ENCODE measurements at places on chromosomes 5 and 9.
A peak's percentile ranks its signal among the peaks of the same experiment; 100 is the strongest.

DNA sequence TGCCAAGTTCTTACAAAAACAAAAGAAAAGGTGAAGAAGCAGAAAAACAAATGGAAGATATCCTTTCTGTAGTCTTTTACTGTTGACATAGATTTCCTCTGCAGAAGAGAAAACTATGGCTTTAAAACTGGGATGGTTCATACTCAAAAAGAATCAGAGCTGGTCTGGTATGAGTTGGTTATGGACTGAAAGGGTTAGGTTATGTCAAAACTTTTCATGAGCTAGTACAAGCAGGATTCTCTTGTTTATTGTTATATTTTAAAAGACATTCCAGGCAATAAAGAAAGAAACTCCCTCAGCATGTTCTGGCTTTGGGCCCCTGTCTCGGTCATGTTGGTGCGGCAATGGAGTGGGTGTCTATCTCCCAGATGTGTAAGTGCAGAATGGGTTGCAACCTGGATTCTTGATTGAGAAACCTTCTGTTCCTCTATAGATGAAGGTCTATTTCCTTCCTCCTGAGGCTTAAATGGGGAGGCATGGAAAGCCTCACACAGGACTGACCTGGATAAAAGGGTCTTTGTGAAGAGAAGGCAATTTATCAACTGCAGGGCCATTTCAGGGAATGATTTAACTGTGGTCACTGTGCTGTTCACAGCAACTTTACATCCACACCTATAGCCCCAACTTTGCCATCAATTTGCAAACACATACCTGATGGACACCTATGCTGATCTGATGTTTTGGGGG lies 209.6 kb upstream of the TNC start:
- no peak for DNase-seq

GRCh38 chr5:140214831-140215230 lies 39.8 kb downstream of the CYSTM1 start:
- no peak for DNase-seq

DNA sequence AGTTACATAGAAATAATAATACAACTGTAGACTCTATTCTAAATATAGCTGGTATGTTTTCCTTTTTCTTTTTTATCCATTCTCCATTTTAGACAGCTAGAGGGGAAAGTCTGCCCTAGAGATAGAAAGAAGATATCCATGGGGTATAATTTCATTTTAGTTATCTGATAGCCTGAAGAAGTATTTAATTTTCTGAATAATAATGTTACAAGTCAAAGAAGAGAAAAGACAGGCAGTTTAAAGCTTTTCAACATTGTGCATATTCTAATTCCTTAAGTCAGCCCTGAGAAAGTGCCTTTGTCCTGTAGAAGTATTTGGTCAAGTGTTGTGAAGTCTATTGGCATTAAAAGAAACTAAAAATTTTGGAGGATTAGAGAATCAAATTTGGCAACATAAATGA lies 2.5 kb upstream of the VCAN start:
- DNase-seq = no peak

DNA sequence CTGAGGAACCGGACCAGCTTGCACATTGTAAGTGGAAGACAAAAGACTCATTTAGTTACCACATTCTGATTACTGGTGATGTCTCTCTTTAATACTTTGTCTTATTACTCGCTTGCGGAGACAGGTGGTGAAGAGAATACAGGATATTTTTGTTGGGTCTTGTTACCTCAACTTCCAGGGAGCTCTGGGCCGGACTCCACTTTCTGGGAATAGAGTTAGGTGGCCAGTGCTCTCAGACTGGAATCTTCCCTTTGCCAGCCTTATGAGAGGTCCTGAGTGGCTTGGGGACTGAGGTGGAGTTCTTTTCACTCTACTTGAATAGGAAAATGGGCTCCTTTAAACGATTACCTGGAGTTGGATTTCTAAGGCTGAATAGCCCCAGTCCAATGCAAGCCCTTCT lies 33.3 kb upstream of the SPRY4 start:
- DNase-seq = no peak

GRCh38 chr5:153555420-153556114 lies 65.1 kb downstream of the GRIA1 start:
- no peak for DNase-seq

DNA sequence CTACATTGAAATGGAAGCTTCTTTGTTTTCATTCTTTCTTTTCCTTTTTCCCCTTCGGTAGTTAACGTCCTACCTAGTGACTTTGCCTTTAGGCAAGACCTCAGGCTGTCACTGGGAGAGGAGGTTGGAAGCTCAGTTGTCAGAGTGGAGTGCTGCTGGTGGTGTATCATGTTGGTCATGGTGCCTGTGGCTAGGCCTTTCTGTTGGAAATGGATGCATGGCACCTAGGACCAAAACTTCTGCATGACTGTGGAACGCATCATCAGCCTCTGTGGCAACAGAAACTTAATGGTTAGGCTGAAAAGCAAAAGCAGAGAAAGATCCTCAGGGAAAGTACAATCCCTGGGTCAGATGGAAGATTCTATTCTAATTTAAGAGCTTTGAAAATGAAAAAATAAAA lies 57.9 kb downstream of the OSTF1 start:
- DNase-seq = no peak

DNA sequence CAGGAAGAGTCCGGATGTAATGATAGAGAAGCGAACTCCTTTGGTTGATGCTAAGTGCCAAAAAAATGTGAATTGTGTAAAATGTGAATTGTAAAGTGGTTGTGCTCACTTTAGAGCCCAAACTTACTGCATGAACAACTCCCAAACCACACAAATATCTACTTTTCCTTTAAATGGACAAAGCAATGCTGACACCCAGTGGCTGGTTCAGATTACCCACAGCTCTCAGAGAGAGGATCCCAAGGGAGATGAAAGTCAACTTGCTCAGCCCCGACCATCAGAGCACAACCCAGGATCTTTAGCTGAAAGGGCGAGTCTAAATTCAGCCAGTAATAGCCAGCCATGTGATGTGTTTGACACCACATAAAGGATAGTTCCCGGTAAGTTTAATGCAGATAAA lies 133.7 kb downstream of the NMUR2 start:
- DNase-seq = no peak

DNA sequence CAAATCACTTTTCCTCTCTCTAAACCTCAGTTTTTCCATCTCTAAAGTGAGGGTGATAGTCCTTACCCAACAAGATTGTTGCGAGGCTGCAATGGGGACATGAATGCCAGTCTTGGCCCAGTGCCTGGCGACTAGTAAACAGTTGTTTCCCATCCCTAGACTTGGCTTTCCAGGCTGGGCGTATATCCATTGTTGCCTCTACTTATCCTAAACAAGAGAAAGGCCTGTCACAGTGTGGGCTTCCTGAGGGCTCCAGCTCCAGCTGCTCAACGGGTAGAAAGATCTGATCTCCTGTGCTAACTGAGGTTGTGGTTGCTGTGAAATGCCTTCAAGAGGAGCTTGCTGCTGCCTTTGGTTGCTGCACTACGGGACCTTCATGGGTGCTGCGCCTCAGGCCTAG lies 142.0 kb downstream of the NSG2 start:
- DNase-seq = no peak

DNA sequence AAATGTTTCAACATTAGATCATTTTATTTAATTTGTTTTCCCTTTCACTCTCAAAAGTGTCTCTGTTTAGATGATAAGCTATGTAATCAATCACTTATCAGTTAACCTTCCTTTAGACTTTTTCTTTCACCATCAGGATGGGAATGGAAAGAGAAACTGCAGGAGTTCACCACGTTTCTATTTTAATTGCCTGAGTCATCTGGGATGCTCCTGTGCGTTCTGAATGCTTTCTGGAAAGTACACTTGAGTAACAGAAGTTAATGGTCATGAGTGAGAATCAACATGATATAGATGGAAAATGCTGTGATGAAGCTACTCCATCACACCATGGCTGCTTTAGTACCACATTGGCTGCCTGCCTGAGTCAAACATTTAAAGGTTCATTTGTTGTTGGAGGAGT lies 783.3 kb upstream of the CDH9 start:
- no peak for DNase-seq

DNA sequence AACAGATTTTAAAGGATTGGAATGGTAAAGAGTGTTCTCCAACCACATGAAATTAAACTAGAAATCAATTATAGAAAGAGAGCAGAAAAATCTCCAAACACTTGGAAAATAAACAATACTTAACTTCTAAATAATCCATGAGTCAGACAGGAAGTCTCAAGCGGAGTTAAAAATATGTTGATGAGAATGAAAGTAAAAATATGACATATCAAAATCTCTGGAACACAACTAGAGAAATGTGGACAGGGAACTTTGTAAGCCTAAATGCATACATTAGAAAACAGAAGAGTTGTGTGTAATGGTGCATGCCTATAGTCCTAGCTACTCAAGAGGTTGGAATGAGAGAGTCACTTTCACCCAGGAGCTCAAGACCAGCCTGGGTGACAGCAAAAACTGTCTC lies 47.9 kb upstream of the ZNF618 start:
- DNase-seq = no peak

- no peak for DNase-seq
These were observed 133.9 kb downstream of the ADCY2 start for GRCh38 chr5:7529880-7530279.

GRCh38 chr5:143054480-143054941 lies 284.3 kb downstream of the ARHGAP26 start:
- DNase-seq = no peak

GRCh38 chr9:76215066-76215465 lies 179.2 kb downstream of the RFK start:
- no peak for DNase-seq

- DNase-seq = no peak
These were observed 28.7 kb upstream of the F2RL1 start for GRCh38 chr5:76789991-76790581.

DNA sequence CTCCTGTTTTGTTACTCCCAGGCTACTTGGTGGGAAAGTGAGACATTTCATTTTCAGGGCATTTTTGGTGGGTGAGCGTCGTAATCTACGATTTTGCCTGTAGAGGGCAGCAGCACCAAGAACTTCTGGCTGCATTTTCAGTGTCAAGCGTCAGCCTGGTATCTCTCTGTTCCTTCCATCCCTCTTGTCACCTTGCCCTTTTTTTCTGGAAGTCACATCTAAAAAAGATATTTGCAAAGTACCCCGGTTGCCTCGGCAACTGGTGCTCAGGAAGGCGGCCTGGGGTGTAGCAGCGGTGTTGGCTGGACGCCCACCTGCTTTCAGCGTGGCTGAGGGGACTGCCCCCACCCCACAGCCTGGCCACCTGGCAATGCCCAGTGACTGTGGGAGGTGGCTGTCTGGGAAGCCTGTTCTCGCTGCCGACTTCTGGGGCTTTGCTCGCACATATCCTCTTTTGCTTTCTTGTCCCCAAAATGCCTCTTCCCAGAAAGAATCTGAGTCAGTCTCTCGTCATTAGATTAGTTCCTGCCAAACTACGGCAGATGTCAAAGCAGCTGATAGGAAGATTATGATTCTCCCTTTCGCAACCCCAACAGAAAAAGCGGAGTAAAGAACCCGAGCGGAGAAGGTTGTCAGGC lies 84.5 kb downstream of the ACER2 start:
- DNase-seq = peak; percentile 15

DNA sequence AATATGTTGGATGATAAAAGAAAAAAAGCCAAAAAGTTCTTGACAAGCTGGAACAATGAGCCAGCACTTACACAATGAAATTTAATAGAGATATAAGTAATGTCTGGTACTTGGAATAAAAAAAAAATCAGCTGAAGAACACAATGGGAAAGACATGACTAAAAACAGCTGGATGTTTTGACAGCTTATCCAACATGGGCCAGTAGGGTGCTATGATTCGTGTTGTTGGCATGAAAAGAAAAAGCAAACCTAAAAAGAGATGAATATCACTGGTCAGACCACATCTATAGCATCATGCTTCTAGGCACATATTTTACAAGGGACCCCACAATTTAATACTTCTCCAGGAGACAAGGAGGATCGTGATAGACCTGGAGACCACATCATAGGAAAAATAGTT lies 175.3 kb downstream of the ARL15 start:
- no peak for DNase-seq
